Dorsolateral prefrontal cortex (tissue), 122 donors: ENCODE measurements at places on chromosomes 1 and 21.
A peak's percentile ranks its signal among the peaks of the same experiment; 100 is the strongest.

GRCh38 chr1:218350035-218350525 is 4.9 kb downstream of the TGFB2 start:
- DNase-seq, result no peak

GRCh38 chr21:14589855-14590563 is 43.9 kb upstream of the SAMSN1 start:
- no peak for DNase-seq

- no peak for DNase-seq
Observed at GRCh38 chr21:10273196-10273595, 248.2 kb upstream of the TPTE start.

DNA sequence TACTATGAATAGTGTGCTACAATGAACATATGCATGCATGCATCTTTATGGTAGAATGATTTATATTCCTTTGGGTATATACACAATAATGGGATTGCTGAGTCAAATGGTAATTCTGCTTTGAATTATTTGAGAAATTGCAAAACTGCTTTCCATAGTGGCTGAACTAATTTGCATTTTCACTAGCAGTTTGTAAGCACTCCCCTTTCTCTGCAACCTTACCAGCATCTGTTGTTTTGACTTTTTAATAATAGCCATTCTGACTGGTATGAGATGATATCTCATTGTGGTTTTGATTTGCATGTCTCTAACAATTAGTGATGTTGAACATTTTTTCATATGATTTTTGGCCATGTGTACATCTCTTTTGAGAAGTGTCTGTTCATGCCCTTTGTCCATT is 24.0 kb upstream of the DIRAS3 start:
- DNase-seq, result no peak

GRCh38 chr1:166479052-166479631 is 312.3 kb upstream of the FAM78B start:
- DNase-seq, result peak; percentile 40

- DNase-seq, result no peak
Observed at GRCh38 chr1:117176579-117176978, 34.1 kb downstream of the VTCN1 start.

GRCh38 chr21:45517249-45518065 is 24.8 kb downstream of the SLC19A1 start:
- no peak for DNase-seq

GRCh38 chr1:226751703-226752102 is 12.6 kb upstream of the ITPKB start:
- DNase-seq, result no peak

DNA sequence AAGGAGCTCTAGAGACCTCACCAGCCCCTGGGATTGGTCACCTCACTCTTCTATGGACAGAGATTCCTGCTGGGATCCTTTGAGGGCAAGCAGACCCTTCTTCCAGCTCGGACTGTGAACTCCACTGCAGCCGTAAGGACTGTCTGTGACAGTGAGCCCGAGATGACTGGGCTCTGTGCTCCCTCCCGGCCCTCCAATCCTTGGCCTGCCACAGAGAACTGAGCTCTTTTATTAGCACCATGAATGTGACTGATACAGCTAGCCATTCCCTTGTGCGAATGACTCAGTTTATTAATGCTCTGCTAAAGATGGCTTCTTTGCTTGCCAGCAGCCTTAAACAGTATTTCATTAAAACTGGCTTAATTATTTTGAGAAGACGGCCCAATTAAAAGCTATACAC is 194.6 kb upstream of the LMO4 start:
- peak; percentile 72 for DNase-seq

- DNase-seq, result no peak
Observed at GRCh38 chr21:42537106-42537742, 23.6 kb downstream of the SLC37A1 start.

DNA sequence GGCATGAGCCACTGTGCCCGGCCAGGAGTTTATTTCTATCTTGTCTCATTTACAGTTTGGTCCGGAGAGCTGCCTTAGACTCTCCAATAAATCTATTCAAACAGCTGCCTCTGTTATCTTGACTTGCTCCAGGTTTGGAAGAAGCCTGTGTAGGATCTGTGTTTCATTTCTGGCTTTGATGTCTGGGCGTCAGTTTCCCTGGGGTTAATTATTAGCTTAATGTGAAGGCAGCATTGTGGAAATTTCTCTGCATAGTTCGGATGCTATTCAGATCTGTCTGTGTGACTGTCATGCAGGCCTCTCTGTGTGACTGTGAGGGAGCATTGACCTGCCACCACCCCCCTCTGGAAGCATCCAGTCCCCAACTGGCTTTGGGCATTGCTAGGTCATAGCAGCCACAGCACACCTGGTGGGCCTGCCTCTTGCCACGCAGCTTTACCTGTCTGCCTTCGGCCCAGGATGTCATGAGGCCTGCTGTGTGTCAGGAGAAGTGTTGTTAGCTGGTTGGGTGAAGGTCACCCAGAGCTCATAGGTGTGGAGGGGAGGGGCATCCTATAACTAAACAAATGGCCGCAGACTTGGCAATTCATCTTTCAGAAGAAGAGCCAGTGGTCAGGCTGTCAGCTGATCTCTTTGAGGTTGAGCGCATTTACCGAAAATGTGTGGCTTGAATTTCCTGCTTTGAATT is 9.8 kb downstream of the IFNGR2 start:
- no peak for DNase-seq

DNA sequence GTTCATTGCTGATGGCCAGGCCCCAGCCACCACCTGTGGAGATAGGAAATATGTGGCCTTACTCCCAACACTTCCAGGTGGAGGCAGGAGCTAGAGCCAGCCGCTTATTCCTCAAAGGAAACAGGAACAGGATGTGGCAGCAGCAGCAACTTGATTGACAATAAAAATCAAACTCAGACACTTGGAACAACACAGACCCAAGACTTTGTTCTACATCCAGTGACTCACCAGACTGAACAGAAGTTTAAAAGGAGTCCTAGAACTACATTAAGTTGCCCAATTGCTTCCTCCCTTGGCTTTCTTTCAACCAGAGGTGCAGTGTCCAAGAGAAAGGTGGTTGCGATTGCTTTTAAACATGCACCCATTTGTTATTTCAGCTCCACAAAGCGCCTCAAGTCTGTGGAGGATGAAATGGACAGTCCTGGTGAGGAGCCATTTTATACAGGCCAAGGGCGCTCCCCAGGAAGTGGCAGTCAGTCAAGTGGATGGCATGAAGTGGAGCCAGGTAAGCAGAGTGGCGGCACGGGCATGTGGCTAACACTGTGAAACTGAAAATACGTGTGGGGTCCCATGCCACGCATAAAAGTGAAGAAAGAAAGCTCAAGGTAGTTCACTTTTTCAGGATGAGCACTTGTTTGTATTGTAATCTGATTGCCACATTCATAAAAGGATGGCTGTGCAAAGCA is 276.6 kb downstream of the NFIA start:
- no peak for DNase-seq

DNA sequence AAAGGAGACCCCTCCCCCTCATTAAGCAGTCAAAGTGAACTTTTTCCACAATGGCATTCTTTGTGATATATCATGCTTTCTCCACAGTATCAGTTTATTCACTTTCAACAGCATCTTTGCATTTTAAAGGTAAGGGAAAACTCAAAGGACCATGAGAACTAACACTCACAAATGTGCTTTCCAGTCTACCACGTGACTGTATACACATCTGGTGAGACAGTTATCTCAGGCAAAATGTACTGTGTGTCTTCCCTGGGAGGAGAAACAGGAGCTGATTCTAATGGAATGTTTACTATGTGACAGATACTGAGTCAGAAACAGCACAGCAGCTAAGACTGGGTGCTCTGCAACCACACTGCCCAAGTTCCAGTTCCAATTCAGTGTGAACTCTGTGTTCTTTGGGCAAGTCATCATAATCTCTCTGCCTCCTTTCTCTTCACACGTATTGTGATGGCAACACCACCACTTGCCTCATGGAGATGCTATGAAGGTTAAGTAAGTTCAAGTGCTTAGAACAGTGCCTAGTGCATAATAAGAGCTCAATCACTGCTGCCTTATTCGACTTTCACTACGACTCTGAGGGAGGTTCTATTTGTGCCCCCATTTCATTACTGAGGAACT is 79.0 kb downstream of the SLC45A1 start:
- DNase-seq, result no peak

DNA sequence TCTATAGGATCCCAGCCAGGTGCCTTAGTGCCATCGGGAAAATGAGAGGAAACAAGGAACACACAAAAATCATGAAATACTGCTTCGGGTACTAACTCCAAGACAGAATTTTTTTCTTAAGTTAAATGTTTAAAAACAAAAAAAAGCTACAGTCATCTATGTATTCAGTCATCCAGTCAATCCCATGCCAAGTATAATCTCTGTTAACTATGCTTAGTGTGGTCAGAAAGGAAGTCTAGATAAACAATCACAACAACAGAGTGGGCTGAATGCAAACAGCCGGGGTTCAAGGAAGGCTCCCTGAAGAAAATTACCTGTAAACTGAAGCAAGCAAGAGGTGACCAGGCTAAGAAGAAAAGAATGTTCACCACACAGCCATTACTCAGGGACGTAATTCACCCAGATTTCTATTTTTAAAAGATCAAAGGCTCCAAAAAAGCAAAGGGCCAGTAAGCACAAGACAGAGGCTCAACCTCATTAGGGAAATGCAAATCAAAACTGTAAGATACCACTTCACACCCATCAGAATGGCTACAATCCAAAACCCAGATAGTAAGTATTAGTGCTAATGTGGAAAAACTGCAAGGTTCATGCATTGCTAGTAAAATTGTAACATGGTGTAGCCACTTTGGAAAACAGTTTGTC is 53.0 kb downstream of the RERE start:
- no peak for DNase-seq

DNA sequence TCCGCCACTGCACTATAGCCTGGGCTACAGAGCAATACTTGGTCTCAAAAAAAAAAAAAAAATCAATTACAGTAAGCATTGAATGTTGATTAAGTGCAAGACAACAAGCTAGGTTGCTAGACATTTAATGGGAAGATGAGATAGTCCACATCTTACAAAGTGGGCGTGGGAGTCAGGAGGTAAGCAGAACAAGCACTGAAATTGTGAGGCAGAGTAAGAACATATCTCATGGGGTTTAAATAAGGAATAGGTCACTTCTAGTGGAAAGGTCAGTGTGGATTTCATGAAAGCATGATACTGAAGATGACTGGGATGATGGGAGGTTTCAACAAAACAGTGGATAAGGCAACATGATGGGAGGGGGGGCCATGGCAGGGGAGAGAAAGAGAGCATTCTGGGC is 1.9 kb upstream of the OLFML2B start:
- DNase-seq, result no peak

DNA sequence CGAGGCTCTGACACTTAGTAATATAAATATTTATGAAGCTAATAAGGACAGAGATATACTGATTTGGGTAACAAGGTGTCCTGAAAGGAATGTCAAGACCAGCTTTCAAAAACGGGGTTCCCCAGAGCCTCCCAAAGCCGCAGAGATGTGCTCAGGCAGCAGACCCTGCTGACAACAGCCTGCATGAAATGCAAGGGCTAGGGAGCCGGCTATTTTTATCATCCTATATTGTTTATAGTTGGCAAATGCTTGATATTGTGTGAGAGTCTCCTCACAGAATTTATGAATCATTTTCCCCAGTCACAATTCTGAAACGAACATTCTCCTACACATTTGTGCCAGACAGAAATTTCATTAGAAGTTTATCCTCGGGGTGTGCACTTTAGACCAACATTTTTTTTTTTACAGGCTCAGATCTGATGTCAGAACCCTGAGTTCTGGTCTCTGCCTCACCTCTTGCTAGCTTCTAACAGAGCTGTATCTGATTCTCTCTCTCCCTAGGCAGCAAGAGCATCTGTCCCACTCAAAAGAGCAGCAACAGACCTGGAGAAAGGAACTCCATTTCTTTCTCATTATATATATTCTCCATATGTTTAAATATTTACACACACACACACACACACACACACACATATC is 302.3 kb upstream of the PLD5 start:
- DNase-seq, result no peak

DNA sequence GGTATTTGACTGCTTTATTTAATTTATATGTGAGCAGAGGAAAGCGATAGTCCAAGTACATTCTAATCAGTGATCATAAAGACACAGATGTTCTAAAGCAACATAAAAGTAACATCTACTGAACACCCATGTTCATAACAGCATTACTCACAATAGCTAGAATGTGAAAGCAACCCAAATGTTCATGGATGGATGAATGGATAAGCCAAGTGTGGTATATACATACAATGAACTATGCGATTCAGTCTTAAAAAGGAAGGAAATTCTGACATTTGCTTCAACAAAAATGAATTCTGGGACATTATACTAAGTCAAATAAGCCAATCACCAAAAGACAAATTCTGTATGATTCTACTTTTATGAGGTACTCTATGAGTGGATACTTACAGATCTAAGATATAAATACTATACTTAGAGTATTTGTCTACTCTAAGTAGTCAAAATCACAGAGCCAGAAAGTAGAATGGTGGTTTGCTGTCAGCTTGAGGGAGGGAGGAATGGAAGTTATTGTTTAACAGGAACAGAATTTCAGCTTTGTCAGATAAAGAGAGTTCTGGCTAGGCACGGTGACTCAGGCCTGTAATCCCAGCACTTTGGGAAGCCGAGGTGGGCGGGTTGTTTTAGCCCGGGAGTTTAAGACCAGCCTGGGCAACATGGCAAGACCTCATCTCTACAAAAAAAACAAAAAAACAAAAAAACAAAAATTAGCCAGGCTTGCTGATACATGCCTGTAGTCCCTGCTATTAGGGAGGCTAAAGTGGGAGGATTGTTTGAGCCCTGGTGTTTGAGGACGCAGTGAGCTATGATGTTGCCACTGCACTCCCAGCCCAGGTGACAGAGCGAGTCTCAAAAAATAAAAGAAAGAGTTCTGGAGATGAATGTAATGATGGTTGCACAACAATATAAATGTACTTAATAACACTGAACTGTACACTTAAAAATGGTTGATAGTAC is 79.7 kb upstream of the ARHGAP29 start:
- DNase-seq, result no peak

GRCh38 chr1:2126331-2127186 is 68.0 kb downstream of the FAAP20 start:
- no peak for DNase-seq

- DNase-seq, result no peak
Observed at GRCh38 chr1:80506216-80506615, 1294.5 kb upstream of the ADGRL2 start.

GRCh38 chr1:1204998-1205768 is 1.2 kb downstream of the TNFRSF18 start:
- DNase-seq, result no peak

DNA sequence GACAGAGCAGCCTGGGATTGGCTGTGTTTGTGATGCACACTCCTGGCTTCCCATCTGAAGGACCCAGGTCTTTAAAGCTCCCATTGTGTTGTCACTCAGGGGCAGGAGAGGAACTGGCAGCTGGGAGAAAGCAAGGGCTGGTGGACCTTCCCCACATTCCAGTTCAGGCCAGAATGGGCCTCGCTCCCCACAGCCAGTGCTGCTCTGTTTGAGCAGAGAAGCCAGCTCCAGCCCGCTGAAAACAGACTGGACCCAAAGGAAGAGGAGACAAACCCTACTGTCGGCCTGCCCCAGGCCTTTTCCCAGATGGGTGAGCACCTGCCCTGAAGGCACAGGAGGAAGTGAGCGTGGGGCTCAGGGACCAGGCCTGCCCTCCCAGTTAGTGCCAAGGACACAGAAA is 499.4 kb downstream of the NPHP4 start:
- DNase-seq, result no peak

- DNase-seq, result no peak
Observed at GRCh38 chr1:115911294-115911693, 65.0 kb upstream of the SLC22A15 start.
